ENCODE measurements at places on chromosomes 7 and 10.

- H3K27me3 ChIP-seq = no peaks in the 10 kb centered on the region
- DNase-seq = no peak
- no peaks in the 10 kb centered on the region for H3K4me1 ChIP-seq
- no peak overlapping the region for H3K4me3 ChIP-seq
- H3K36me3 ChIP-seq = no peaks in the 10 kb centered on the region
- H3K27ac ChIP-seq = no peak overlapping the region
These were observed 54.2 kb downstream of the ELFN1 start for GRCh38 chr7:1724118-1724910.

GRCh38 chr10:100130831-100131230 lies 49.2 kb upstream of the CPN1 start:
- no peak overlapping the region for H3K4me3 ChIP-seq
- no peak for DNase-seq
- no peak overlapping the region for H3K27ac ChIP-seq
- H3K36me3 ChIP-seq = no peaks in the 10 kb centered on the region
- no peaks in the 10 kb centered on the region for H3K27me3 ChIP-seq

- H3K27me3 ChIP-seq = peaks cover 10% of the 10 kb centered on the region
- H3K27ac ChIP-seq = no peak overlapping the region
- H3K4me3 ChIP-seq = no peak overlapping the region
- H3K4me1 ChIP-seq = peaks cover under 1% of the 10 kb centered on the region
- peak; percentile 46 for DNase-seq
- H3K36me3 ChIP-seq = no peaks in the 10 kb centered on the region
These were observed 5.2 kb upstream of the HMX2 start for GRCh38 chr10:123142701-123143161.

DNA sequence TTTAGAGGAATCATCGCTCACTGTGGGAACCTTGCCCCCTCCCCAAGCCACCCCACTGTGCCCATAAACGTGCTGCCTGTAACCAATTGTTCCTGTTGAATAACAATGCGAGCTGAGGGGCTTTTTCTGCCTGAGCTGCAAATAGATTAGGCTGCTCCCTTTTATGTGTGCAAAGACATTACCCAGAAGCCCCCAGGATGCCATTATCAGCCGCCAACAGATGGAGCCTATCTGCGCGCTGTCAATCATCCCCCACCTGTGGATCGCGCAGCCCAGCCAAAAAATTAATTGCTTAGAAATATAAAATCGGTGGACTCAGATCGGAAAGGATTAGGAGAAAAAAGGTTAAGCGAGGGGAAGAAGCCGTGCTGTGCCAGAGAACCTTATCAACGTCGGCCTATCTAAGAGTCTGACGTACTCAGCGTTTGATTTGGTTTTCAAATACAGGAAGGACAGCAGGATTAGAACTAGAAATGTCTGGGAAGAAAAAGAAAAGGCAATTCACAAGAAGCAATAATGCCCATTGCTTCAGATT lies 167.3 kb upstream of the MYO3A start:
- H3K4me3 ChIP-seq = no peak overlapping the region
- DNase-seq = no peak
- no peaks in the 10 kb centered on the region for H3K27me3 ChIP-seq
- no peak overlapping the region for H3K27ac ChIP-seq
- no peaks in the 10 kb centered on the region for H3K4me1 ChIP-seq

DNA sequence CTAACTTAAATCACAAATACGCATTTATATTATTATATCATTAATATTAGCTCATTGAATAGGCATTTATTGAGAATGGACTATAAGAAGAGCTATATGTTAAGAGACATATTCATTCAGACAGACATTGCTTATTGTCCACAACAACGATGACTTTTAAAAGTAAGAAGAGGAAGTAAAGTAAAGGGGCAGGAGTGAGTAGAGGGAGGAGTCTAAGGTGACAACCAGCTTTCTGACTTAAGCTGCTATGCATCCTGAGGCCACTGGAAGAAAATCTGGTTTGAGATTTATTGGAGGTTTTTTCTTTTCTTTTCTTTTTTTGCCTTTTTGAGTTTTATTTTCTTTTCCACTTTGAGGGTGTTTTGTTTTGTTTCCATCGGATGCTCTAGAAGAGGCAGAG lies 723.5 kb downstream of the GRM8 start:
- no peak overlapping the region for H3K27ac ChIP-seq
- DNase-seq = no peak
- no peaks in the 10 kb centered on the region for H3K27me3 ChIP-seq
- no peak overlapping the region for H3K4me3 ChIP-seq
- no peaks in the 10 kb centered on the region for H3K36me3 ChIP-seq

All from pancreas (tissue), 10 donors.